ENCODE measurements at places on chromosomes 1 and 21. TPM values are rescaled to one million over a fixed set of nuclear protein-coding genes. Genes with fewer than 3 reads are reported as not detected.

DNA sequence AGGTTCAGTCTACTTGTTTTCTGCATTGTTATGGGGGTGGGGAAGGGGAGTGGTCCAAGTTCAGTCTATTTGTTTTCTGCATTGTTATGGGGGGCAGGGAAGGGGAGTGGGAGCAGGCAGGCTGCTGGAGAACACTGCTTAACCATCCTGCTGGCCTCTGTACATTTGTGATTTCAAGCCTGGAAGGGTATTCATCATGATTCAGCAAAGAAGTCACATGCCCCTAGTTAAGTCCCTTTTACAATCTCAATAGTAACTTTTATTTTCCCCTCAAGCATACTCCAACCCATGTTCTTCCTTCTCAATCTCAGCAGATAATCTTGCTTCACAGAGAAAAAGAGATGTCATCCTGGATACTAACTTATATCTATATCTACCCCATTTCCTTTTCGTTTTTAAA lies 7.9 kb downstream of the LYST start:
- H3K27ac ChIP-seq: no peak overlapping the region
- H3K4me1 ChIP-seq: no peaks in the 10 kb centered on the region
- H3K27me3 ChIP-seq: no peaks in the 10 kb centered on the region

DNA sequence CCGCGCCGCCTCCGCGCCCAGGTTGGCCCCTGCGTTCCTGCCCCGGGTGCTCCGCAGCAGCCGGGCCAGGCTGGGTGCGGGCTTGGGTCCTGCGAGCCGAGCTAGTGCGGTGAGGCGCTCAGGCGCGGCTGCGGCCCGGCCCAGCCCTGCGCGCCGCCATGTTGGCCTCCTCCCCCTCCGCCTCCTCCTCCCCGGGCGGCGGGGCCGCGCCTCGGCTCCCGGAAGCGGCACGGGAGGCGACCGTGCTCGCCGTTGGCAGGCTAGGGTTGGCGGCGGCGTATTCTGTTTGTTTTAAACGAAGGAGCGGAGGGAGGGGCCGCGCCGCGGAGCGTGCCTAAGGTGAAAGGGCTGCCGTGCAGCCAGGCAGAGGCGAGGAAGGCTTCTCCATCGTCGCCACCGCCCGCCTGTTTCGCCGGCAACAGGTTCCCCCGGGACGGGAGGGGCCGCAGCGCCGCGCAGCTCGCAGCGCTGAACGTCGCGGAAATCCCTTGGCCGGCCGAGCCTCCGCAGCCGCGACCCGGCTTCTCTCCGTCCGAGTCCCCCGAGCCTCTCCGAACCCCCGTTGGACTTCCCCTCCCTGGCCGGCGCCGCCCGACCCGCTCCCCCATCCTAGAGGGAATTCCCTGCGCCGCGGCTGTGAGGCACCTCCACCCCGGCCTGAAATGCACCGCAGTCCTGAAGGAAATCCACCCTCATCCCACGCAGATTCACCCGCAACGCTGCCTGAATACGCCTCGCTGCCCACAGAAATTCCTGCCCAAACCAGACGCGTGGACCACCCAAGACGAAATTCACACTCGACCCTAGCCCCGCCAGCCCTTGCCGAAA lies at the start of gene USP24:
USP24 (minus strand) TSS at position 171 of the 828 bp plus-strand sequence. CDS start 251 bp downstream, outside the sequence.
- peak within 1 kb of the TSS; percentile 90 for H3K27ac ChIP-seq
- peak; percentile 87 for DNase-seq
- H3K36me3 ChIP-seq: no peaks in the 10 kb centered on the region
- H3K27me3 ChIP-seq: no peaks in the 10 kb centered on the region
- H3K4me3 ChIP-seq: peak within 1 kb of the TSS; percentile 82

- H3K4me1 ChIP-seq: peaks cover 63% of the 10 kb centered on the region
- no peaks in the 10 kb centered on the region for H3K27me3 ChIP-seq
- DNase-seq: no peak
- peak overlapping the region; percentile 87 for H3K27ac ChIP-seq
- peak overlapping the region; percentile 72 for H3K4me3 ChIP-seq
- H3K36me3 ChIP-seq: no peaks in the 10 kb centered on the region
Measured at GRCh38 chr1:197776351-197777105, 1.2 kb upstream of the DENND1B start.

- H3K27ac ChIP-seq: no peak overlapping the region
- no peak overlapping the region for H3K4me3 ChIP-seq
- DNase-seq: no peak
- no peaks in the 10 kb centered on the region for H3K27me3 ChIP-seq
- H3K4me1 ChIP-seq: no peaks in the 10 kb centered on the region
Measured at GRCh38 chr1:87937831-87938395, 609.2 kb downstream of the LMO4 start.

- H3K27ac ChIP-seq: no peak overlapping the region
- H3K36me3 ChIP-seq: peaks cover 32% of the 10 kb centered on the region
- no peaks in the 10 kb centered on the region for H3K4me1 ChIP-seq
- no peak overlapping the region for H3K4me3 ChIP-seq
- no peak for DNase-seq
Measured at GRCh38 chr21:42547001-42547905, 33.6 kb downstream of the SLC37A1 start.

GRCh38 chr21:45341779-45342178 lies 54.1 kb upstream of the POFUT2 start:
- H3K4me1 ChIP-seq: no peaks in the 10 kb centered on the region
- no peak overlapping the region for H3K27ac ChIP-seq
- no peaks in the 10 kb centered on the region for H3K36me3 ChIP-seq
- no peak for DNase-seq

Gene CYYR1
- not detected for polyA plus RNA-seq

GRCh38 chr1:91846007-91846638 lies 39.8 kb downstream of the TGFBR3 start:
- H3K27ac ChIP-seq: no peak overlapping the region
- no peaks in the 10 kb centered on the region for H3K4me1 ChIP-seq

Gene CRYZ
- polyA plus RNA-seq: 46.5 TPM

DNA sequence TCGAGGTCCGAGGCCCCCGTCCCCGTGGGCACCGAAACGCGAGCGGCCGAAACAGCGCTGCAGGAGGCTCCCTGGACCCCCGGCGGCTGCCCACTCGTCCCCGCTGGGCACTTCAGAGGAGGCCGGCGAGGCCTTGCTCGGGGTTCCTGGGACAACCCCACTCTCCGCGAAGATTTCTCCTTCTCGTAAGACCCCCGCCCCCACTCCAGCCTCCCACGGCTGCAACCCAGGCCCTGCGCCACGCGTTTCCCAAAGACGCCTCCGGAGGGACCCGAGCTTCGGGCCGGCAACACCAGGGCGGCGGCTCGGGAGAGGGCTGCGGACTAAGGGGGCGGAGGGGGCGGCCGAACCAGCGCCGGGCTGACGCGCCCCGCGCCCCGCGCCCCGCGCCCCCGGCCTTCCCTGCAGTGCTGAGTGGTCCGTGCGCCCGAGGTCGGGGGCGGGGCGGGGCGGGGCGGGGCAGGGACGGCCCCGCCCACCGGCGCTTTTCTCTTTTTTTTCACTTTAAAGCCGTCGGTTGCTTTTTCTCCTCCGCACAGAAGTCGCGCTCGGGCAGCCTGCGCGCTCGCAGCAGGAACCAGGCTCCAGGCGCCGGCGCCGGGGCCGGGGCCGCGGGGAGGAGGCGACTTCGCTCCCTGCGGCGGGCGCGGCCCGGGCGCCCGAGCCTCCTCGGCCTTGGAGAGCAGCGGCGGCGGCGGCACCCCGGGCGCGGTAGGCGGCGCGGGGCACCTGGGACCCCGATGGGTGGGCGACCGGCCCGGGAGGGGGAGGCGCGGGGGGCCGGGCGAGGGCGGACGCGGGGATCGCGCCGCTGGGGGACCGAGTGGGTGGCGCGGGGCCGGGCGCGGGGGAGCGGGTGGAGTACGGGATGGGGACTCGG lies at the start of gene SPSB1:
SPSB1 (plus strand) TSS at position 534 of the 880 bp plus-strand sequence. CDS start 62,998 bp downstream, outside the sequence.
- peak within 1 kb of the TSS; percentile 36 for H3K27ac ChIP-seq
- H3K4me3 ChIP-seq: peak within 1 kb of the TSS; percentile 95
- DNase-seq: peak; percentile 63
- no peaks in the 10 kb centered on the region for H3K36me3 ChIP-seq
- peaks cover 36% of the 10 kb centered on the region for H3K4me1 ChIP-seq

DNA sequence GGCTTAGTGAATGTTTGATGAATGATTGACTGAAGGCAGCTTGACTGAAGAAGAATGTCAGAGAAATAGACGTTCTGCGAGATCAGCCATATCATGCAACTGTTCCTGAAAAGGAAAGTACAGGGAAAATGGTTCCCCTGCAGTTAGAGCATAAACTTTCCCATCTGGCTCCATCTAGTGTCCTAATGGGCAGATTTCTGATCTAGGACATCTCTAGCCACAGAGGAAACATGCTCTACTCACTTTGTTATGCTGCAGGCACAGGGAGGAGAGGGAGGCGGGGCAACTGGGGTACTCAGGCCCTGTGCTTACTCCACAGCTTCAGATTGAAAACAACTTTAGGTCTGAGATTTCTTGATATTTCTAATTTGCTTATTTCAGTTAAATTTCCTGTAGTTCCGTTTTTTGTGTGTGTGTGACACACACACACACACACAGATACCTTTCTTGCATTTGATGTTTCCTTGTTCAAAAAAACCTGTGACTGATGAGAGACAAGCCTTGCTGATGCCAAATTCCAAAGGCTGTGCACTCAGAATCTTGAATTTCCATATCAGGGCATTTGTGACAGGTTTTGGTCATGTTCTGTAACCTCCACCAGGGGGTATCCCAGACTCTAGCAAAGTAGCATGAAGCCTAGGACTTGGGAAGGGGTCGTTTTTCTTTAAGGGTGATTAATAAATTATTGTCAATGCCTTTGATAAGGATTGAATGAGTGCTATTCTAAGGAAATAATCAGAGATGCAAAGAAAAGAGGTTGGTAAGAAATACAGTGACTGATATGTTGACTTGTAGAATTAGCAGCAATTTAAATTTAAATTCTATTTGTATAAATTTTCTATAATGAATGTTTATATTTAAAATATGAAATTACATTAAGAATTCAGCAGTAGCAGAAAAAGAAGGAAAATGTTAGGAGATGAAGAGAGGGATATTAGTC lies 139.7 kb upstream of the BEND5 start:
- DNase-seq: no peak
- H3K4me3 ChIP-seq: no peak overlapping the region
- no peaks in the 10 kb centered on the region for H3K4me1 ChIP-seq
- H3K27me3 ChIP-seq: peaks cover 3% of the 10 kb centered on the region
- H3K27ac ChIP-seq: no peak overlapping the region

- H3K27me3 ChIP-seq: peaks cover 31% of the 10 kb centered on the region
- no peak overlapping the region for H3K27ac ChIP-seq
- H3K4me1 ChIP-seq: peaks cover 48% of the 10 kb centered on the region
Measured at GRCh38 chr21:33023574-33024200, 2.0 kb upstream of the OLIG2 start.

GRCh38 chr1:160346463-160346862 lies 3.3 kb downstream of the NCSTN start:
- no peaks in the 10 kb centered on the region for H3K27me3 ChIP-seq
- no peak overlapping the region for H3K27ac ChIP-seq
- no peak for DNase-seq
- H3K4me3 ChIP-seq: no peak overlapping the region
- H3K36me3 ChIP-seq: peaks cover 51% of the 10 kb centered on the region

DNA sequence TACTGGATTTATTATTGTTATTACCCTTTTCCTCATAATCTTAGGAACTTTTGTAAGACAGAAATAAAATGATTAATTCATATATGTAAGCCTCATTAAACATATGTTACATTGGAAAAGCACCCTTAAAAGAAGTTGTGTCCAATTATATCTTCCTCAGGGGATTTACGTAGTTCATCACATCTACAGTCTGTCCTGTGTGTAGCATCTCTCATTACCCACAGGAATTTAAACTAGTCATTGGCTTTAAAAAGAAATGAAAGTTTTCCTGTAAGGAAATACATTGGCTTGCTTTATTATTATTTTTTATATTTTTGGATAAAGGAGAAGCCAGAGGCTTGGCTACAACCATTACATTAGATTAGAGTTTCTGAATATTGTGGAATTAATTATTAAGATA lies 56.1 kb downstream of the SWT1 start:
- H3K4me3 ChIP-seq: no peak overlapping the region
- no peaks in the 10 kb centered on the region for H3K27me3 ChIP-seq
- DNase-seq: no peak

DNA sequence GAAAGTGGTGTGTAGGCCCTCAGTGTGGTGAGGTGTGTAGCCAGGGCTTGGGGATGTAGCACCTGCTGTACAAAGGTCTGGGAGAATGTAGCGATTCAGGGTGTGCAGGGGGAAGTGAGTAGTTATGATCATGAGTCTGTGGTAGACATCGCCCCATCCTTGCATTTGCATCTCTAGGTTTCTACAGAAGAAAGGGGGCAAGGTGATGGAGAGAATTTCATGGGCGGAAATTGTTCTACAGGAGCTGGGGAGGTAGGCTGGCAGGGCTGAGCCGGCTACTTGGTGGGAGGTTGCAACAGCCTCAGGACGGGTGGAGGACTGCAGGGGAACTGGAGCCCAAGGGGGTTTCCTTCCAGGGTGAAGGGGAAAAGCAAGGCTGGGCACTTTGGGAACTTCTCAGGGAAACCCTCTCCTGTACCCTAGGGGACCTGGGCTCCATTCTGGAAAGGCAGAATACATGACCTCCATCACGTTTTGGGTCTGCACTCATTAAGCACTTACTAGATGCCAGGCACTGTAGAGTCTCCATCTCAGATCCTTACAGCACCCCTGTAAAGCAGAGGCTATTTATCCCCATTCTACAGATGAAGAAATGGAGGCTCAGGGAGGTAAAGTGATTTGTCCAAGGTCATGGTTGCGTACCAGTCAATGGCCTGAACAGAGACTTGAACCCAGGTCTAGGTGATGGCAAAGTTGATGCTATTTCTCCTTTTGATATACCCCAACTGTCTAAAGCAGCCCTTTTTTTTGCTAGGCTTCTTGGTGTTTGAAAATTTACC lies 14.5 kb upstream of the TNFRSF1B start:
- no peaks in the 10 kb centered on the region for H3K36me3 ChIP-seq
- peak overlapping the region; percentile 75 for H3K4me3 ChIP-seq
- H3K27ac ChIP-seq: peak overlapping the region; percentile 81
- H3K4me1 ChIP-seq: peaks cover 76% of the 10 kb centered on the region

Gene KRTAP12-2
- polyA plus RNA-seq: not detected

- no peaks in the 10 kb centered on the region for H3K27me3 ChIP-seq
- H3K4me1 ChIP-seq: no peaks in the 10 kb centered on the region
- no peak for DNase-seq
- H3K27ac ChIP-seq: no peak overlapping the region
- no peak overlapping the region for H3K4me3 ChIP-seq
Measured at GRCh38 chr21:16492892-16493291, 763.1 kb downstream of the USP25 start.

Gene DDAH1
- not detected for polyA plus RNA-seq

- no peaks in the 10 kb centered on the region for H3K27me3 ChIP-seq
- no peaks in the 10 kb centered on the region for H3K4me1 ChIP-seq
- H3K36me3 ChIP-seq: no peaks in the 10 kb centered on the region
- no peak for DNase-seq
- H3K4me3 ChIP-seq: no peak overlapping the region
Measured at GRCh38 chr1:88509379-88509778, 174.7 kb upstream of the PKN2 start.
